ENCODE measurements at places on chromosomes 2 and 18. TPM values are rescaled to one million over a fixed set of nuclear protein-coding genes. Genes with fewer than 3 reads are reported as not detected.
A peak's percentile ranks its signal among the peaks of the same experiment; 100 is the strongest.

- no peak for DNase-seq
Measured at GRCh38 chr2:113898081-113898480, 8.2 kb downstream of the ACTR3 start.

DNA sequence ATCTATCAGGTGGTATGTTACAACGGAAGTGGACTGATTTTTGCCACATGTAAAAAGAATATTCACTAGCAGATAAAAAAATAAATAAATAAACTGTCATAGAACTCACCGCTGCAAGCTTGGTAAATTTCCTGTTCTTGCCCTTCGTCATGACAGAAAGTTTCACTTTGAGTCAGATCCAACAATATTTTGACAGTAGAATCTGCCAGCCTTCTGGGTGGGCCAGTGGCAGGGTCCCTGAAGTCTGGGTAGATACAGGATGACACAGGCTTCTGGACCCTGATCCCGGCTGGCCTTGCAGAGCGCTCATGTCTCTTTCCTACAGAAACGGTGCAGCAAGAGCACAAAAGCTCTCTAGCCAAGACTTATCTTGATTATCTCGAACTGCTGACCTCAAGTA is 97.8 kb upstream of the PMAIP1 start:
- no peak for DNase-seq

PTH2R gene
- polyA plus RNA-seq, result not detected

DNA sequence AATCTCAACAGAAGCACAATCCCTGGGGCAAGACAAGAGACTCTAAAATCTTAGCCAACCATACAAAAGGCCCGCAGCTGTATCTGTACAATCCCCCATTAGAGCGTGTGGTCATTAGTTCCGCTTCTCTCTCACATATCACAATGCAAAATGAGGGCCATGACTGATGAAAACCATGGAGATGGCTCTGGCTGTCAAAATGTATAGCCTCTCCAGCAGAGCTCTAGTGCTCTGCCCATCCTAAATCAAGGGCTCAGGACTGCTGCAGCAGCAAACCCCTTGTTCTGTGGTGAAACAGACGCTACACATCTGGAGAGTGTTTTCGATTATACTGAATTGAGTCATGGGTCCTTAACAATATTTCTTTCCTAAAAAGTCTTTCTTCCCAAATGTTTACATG is 221.0 kb downstream of the PID1 start:
- DNase-seq, result no peak

DNA sequence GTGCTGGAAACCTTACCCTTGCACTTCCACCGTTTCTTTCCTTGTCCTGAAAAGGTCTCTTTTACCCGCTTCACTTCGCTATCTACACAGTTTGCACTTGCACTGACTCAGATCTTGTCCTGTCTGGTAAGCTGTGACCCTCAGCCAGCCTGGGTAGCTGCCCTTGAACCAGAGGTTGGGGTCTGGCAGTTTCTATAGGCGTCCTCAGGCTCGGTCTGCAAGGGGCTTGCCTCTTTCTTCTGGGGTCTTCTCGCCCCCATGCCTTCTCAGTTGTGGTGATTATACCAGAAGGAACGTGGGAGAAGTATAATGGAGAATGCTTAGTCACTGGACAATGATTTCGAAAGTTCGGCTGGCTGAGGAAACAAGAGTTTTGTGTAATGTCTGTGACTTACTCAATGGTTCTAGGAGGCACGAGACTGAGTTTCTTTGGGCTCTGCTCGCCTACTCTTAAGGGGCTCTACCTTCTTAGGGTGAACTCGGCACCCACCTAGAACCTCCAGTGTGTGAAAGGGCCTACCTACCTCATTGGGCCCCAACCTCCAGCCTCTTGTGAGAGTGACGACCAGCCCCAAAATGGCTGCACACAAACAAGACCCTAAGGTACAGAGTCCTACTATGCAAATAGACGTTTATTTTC is 6.9 kb upstream of the STAT1 start:
- peak; percentile 80 for DNase-seq
